Right renal cortex interstitium (tissue), 3 donors: ENCODE measurements at places on chromosomes 12 and 14. TPM values are rescaled to one million over a fixed set of nuclear protein-coding genes. Genes with fewer than 3 reads are reported as not detected.

Gene SLCO1B3
- not detected for polyA plus RNA-seq

Gene MAP1LC3B2
- 4.7 TPM for polyA plus RNA-seq

Gene DEGS2
- 11.1 TPM for polyA plus RNA-seq

Gene BIN2
- polyA plus RNA-seq = 3.7 TPM

Gene RACGAP1
- polyA plus RNA-seq = 51.5 TPM

DNA sequence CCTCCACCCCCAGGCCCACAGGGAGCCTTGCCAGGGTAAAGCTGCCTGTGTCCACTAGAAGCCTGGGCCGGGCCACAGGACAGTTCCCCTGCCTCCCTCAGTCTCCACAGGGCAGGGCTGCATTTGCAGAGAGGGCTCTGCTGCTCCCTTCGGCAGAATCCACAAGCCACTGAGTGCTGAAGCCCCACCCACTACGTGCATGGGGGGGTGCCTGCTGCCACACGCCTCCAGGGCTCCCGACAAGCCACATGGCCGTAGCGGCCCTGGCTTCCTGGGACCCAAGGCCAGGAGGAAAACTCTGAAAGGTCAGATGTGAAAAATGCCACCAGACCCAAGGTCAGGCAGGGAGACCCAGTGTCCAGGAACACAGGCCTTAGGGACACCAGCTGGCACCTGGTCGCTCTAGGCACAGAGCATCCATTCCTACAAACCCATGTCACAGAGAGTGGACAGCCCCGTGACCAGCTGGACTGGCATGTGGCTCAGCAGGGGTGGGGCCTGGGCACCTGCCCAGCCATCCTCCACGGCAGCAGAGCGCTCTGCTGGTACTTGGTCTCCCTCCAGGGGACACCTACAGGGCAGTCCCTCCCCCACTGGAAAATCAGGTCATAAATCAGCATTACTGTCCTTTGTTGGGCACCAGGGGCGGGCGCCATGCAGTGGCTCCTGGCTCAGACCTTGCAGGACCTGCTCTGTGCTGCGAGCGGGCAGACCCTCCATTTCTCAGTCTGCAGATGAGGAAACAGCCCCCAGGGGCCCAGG, 42.9 kb downstream of the CCDC85C start:
- DNase-seq = no peak

DNA sequence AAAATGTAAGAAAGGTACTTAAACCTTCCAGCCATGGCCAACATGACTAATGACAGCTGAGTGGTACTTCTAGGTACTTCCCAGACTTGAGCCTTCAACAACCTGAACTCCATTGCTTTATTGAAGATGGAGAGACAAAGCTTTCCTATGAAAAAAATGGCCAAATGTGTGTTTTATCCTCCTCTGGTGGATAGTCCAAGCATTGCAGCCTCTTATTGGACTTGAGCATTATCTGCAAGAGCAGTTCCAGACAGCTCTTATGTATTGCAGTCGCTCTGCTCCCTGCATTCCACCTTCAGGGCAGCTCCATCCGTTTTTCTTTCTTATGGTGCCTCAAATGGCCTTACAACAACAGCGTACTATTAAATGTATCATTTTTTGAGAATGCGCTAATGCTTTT, 588.2 kb downstream of the NRXN3 start:
- DNase-seq = no peak

DNA sequence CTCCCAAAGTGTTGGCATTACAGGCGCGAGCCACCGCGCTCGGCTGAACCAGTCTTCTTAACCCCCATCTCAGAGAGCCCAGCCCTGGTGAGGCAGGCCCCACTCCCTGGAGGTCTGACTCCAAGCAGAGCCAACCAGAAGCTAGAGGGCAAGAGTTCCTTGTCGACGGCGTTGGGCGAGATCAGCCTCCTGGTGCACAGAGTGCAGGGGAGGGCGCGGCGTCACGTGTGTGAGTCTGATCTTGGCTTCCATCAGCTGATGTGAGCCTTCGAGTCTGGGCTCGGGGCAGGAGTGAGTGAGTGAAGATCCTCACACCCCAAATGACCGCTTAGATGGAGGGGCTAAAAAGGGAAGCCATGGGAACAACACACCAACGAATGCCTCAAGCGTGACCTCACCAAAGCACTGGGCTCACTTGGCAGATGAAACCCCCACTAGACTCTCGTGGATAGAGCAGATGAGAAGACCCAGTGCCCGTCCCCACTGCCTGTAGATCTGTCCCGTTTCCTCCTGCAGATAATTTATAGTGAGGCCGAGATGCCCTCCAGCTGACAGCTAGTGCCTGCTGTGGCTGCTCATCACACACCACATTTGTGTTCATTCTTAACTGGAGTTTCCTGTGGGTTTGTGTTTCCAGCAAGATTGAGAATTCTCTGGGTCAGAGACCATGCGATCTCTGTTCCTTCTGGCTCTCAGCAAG, 28.6 kb upstream of the ADGRD1 start:
- DNase-seq = no peak

DNA sequence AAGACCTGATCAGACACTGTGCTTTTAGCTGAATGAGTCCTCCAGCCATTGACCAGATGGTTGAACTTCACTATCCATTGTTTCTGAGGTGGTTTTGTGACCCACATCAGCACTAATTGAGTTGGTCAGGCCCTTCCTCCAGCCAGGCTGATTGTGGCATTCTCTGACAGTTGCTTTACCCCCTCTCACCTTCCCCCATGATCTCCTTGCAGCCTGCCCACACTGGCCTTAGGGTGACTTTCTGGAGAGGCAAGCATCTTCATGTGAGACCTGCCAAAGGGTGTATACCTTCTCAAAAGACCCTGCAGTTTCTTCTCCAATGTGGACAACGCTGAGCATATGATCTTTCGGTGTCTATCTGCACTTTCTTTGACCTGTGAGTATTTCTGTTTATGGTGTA, 83.9 kb downstream of the GPATCH2L start:
- no peak for DNase-seq

- DNase-seq = no peak
These were observed 30.4 kb downstream of the XRCC3 start for GRCh38 chr14:103684871-103685270.

- no peak for DNase-seq
These were observed 1.4 kb downstream of the ADIPOR2 start for GRCh38 chr12:1692226-1692625.

- no peak for DNase-seq
These were observed 47.7 kb downstream of the SLC16A7 start for GRCh38 chr12:59643550-59643949.

GRCh38 chr12:20011200-20011599, 357.1 kb upstream of the PDE3A start:
- no peak for DNase-seq

DNA sequence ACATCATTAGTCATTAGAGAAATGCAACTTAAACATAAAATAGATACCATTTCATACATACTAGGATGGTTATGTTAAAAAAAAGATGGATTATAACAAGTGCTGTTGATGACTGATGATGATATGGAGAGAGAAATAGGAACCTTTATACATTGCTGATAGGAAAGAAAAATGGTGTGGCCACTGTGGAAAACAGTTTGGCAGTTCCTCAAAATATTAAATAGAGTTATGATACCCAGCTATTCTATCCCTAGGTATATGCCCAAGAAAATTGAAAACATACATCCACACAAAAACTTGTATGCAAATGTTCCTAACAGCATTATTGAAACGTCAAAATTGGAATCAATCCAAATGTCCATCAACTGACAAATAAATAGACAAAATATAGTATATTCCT, 170.1 kb downstream of the ADAMTS20 start:
- DNase-seq = no peak

DNA sequence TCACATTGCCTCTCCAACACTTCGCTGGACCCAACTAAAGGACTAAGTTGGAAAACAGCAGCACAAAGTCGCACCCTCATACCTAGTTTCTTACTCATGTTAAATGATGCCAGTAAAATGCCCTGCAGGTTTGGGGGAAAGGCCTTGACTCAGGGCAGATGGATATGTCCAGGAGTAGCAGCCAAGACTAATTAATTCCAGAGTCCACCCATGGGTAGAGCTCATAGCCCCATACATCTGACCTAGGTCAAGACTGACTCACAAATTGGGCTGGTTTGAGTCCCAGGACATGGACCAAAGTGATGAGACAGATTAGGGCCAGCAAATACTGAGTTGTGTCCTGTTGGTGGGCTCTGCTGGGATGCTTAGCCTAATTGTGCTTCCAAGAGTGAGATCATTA, 224.0 kb upstream of the BTG1 start:
- DNase-seq = no peak

GRCh38 chr12:98939350-98939749, 294.3 kb downstream of the APAF1 start:
- no peak for DNase-seq

- no peak for DNase-seq
These were observed 1.8 kb upstream of the FBXO21 start for GRCh38 chr12:117192057-117192456.

DNA sequence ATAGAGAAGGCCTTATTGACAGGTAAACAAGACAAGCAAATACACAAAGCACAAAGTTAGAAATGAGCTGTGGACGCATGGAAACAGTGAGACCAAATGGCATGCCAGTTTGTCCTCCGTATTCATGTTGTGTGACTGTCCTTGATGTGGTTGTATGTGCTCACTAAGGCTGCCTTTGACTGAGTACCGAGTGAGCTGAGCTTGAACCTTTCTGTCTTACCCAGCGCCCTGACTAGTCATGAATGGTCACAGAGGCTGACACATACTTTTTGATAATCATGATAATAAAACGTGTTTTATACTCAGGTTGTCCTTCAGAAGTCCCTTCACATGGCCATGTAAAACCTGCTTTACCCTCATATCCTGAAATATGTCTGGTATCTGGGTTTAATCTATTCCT, 553 bp upstream of the CATSPERB start:
- DNase-seq = no peak

DNA sequence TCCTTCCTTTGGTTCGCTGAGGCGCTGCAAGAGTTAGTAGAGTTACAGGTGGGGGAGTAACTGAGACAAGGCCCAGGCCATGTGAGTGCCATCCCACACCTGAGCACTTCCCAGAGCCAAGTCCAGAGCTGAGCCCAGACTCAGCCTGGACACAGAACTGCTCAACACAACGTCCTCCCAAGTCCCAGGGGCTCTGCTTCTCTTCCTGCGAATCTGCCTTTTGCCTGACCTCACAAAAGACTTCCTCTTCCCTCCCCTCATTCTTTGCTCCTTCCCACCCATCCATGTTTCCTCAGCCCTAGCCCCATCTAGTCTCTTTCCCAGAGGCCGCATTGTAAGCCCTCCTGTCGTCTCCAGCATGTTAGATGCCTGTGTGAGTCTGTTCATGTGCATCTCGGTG, 16.6 kb upstream of the MCRS1 start:
- no peak for DNase-seq

DNA sequence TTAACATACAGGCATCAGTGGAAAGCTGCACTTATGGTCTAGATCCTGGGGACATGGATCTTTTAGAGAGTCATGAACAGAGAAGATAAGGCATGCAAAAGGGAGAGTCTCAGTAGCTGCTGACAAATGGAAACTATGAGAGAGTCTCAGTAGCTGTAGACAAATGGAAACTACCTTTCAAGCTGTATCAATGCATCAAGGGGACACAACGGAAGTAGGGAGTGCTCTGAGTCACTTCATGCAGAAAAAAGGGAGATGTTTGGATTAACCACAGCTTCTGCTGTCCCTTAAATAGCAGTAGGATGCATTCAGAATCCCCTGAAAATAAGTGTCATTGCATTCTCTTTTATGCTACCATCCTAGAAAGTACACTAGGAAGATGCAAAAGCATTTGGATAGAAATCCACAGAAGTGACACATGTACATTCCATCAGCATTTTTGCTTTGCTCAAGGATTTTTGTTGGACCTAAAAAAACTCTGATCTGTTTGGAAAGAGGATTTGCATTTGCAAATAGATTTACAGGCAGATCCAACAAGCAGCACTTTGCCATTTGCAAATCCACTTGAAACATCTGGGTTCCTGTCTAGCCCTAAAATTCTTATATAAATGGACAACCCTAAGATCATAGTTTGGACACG, 227.5 kb upstream of the LMO3 start:
- no peak for DNase-seq
